Calu3 (cell line): ENCODE measurements at places on chromosomes 3 and 15.

DNA sequence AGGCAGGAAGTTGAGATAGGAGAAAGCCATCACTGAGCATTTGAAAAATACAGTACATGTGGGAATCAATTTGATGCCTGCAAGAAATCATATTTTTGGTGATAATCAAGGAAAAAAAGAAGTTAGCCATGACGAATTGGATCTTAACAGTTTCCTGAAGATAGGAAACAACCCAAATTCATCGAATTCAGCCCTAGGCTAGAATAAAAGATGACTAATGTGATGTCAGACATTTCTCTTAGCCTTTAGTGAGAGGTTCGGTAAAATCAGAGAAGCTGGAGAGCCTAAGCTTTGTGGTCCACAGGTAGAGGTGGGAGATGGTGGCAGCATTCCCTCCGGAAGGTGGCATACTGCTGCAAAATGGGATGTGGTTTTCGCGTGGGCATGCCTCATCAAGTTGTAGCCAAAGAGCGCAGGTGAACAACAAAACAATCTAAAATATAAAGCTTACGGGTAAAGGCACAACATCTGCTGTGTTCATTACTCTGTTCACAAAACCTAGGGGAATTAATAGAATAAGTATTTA is 144.1 kb upstream of the ALCAM start:
- H3K27me3 ChIP-seq, result no peaks in the 10 kb centered on the region
- no peak for DNase-seq
- H3K4me3 ChIP-seq, result no peak overlapping the region
- H3K36me3 ChIP-seq, result peaks cover 4% of the 10 kb centered on the region
- H3K4me1 ChIP-seq, result no peaks in the 10 kb centered on the region

DNA sequence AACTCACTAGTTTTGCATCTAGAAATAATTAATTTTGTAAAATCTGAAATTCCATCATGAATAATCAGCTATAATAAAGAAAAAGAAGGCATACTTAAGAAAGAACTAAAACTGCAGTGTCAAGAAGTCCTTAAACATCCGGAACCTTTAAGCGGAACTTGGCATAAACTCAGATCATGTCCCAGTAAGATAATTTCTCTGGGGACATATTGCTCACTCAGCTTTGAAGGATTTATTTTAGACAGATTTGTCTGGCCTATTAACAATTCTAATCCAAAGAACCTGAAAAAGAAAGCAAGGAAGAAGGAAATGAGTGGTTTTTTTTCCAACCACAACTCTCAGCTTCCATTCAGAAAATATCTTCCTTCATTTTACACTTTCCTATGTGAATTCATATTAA is 850.3 kb downstream of the ROBO1 start:
- no peak for DNase-seq
- H3K4me3 ChIP-seq, result no peak overlapping the region
- H3K27me3 ChIP-seq, result no peaks in the 10 kb centered on the region
- peaks cover 14% of the 10 kb centered on the region for H3K4me1 ChIP-seq

DNA sequence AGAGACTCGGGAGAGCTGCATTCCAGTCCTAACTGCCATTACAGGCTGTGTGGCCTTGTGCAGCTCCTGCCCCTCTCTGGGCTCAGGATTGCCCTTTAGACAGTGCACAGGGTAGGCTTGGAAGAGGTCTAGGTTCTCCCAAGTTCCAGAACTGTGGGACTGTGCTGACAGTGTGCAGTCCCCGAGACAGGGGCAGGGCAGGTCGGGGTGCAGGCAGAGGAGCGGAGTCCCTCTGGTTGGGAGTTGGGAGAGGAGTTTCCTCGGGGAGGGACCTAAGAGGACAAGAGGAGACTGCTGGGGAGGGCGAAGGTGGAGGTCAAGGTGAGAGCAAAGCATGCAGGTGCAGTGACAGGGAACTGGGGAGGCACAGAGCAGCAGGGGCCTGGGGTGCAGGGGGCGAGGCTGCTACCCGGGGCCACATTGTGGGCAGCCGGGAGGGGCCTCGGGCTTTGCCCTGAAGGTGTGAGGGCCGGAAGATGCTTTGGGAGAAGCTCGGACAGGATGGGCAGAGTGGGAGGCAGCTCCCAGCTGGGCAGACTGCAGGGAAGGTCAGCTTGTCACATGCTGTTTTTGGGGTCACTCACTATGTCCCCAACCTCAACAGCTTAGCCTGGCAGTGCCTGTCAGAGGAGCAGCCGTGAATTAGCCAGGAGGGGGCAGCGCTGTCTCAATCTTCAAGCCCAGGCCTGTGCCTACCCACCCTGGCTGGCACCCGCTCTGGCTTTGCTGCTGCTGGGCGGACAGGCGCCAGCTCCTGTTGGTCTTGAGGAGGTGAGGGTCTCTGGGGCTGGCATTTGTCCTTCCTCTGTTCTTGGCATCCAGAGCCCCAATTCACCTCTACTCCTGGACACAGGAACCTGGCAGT is 15.4 kb upstream of the CSPG4 start:
- peak overlapping the region; percentile 24 for H3K27ac ChIP-seq
- peak; percentile 84 for DNase-seq
- H3K36me3 ChIP-seq, result peaks cover 12% of the 10 kb centered on the region
- no peak overlapping the region for H3K4me3 ChIP-seq

DNA sequence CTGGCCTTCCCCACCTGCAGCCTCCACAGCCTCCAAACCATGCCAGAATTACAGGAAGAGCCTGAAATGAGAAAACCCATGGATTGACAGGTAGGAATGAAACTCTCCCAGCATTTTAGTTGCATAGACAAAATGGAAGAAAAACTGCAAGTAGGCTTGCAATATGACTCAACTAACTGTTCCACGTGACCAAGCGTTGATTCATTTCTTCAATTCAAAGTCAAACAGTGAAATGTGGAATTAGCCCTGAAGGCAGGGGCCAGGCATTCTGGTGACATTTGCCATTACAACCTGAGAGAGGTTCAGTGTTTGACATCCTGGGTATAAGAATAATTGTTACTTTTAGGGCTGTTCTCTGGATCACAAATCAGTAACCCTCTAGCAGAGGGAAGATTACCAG is 676.5 kb upstream of the CFAP20DC start:
- H3K27me3 ChIP-seq, result no peaks in the 10 kb centered on the region
- H3K4me3 ChIP-seq, result no peak overlapping the region
- H3K4me1 ChIP-seq, result no peaks in the 10 kb centered on the region
- H3K36me3 ChIP-seq, result no peaks in the 10 kb centered on the region
- DNase-seq, result no peak
- H3K27ac ChIP-seq, result no peak overlapping the region

GRCh38 chr3:47427866-47428265 is 47.0 kb downstream of the PTPN23 start:
- no peak for DNase-seq
- no peaks in the 10 kb centered on the region for H3K27me3 ChIP-seq

DNA sequence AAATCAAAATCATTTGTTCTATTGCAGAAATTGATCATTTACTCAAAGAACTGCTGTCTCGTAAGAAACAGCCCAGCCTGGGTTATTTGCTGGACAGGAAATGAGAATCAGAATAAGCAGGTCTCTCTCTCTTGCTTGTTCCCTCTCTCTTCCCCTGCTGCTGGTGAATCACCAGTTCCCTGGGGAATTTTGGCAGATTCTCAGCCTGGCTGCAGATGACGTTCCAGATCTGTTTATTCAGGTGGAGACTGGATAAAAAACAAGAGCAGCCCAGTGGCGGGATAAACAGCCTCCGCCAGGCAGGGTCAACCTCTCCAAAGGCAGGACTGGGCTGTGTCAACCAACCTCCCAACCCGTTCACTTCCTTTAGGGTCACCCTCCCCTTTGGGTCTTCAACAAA is 72.1 kb downstream of the LRIG1 start:
- no peaks in the 10 kb centered on the region for H3K4me1 ChIP-seq
- H3K36me3 ChIP-seq, result no peaks in the 10 kb centered on the region
- H3K4me3 ChIP-seq, result no peak overlapping the region
- H3K27me3 ChIP-seq, result no peaks in the 10 kb centered on the region
- no peak for DNase-seq

GRCh38 chr3:12817343-12817710 is 20.8 kb downstream of the CAND2 start:
- H3K27ac ChIP-seq, result no peak overlapping the region
- H3K36me3 ChIP-seq, result no peaks in the 10 kb centered on the region
- no peaks in the 10 kb centered on the region for H3K4me1 ChIP-seq

DNA sequence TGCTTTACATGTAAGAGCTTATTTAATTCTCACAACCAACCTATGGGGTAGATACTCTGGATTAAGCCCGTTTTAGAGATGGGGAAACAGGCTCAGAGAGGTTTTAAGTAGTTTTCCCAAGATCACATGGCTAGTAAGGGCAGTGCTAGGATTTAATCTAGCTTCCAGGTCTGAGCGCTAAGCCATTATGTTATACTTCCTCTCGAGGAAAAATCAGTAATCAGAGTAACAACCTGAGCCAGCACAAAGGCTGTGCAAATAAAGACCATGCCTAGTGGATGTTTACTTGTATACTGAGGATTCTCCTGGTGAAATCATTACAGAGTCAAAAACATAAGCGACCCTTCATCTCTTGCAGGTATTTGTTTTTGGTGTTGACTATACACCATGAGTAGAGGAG is 9.0 kb downstream of the FSTL1 start:
- H3K27me3 ChIP-seq, result no peaks in the 10 kb centered on the region
- H3K4me1 ChIP-seq, result peaks cover 1% of the 10 kb centered on the region
- no peak overlapping the region for H3K4me3 ChIP-seq
- H3K36me3 ChIP-seq, result no peaks in the 10 kb centered on the region

DNA sequence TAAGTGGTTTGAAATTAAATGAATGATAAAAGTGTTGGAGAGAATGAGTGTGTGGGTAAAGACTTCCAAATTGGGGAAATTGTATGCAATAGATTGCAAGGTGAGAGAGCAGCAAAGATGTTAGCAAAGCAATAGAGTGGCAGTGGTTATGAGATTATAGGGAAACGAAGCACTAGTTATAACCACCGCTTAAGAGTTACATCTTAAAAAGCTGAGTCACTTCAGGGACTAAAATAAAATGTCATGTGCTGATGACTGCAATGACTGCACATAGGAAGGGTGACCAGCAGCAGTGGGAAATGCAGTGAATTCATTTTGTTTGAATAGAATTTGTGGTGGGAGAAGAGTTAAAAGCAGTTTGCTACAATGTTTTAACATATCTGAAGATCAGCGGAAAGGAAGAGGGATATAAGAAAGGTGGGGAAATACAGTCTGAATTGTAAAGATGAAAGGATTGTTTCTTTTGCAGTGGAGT is 127.3 kb downstream of the RAP2B start:
- peaks cover under 1% of the 10 kb centered on the region for H3K36me3 ChIP-seq
- H3K27ac ChIP-seq, result peak overlapping the region; percentile 80
- no peak for DNase-seq
- no peaks in the 10 kb centered on the region for H3K27me3 ChIP-seq

DNA sequence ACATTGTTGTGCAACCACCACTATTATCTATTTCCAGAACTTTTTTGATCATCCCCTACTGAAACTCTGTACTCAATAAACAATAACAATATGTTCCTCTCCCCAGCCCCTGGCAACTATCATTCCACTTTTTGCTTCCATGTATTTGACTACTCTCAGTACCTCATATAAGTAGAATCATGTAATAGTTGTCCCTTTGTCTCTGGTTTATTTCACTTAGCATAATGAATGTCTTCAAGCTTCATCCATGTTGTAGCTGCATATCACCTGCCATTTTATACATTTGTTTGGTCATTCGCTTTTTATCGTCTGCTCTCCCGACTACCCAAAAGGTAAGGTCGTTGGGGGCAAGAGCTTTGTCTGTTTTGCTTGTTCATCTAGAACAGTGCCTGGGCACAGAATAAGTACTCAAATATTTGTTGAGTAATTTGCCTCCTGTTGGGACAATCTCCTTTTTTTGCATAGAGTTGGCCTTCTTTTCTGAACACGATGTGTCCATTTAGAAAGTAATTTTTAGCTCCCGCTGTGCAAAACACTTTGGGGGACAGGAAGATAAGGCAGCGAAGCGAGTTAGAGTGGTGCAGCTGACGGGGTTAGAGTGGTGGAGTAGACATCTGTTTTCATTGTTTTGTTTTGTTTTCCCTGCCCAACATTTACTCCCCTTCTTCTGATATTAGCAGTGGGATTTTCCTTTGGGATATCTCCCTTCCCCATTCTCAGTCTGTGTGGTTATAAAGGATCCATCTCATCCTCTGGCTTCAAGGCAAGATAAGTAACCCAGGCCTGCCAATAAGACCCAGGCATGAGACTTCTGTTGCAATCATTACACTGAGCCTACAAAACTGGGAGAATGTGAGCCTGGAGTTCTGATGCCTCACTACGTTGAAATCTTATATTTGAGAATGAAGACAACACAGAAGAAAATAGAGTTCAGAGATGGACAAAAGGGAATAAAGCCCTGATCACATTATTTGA is 83.4 kb upstream of the RNU6-1 start:
- no peaks in the 10 kb centered on the region for H3K36me3 ChIP-seq
- H3K27ac ChIP-seq, result no peak overlapping the region
- H3K27me3 ChIP-seq, result no peaks in the 10 kb centered on the region
- no peaks in the 10 kb centered on the region for H3K4me1 ChIP-seq
- H3K4me3 ChIP-seq, result no peak overlapping the region

- H3K36me3 ChIP-seq, result peaks cover 13% of the 10 kb centered on the region
- no peak overlapping the region for H3K4me3 ChIP-seq
- peaks cover 31% of the 10 kb centered on the region for H3K4me1 ChIP-seq
- DNase-seq, result no peak
Measured at GRCh38 chr3:155313300-155313699, 19.8 kb upstream of the STRIT1 start.

GRCh38 chr3:53865732-53866499 is 16.0 kb downstream of the ACTR8 start:
- H3K27me3 ChIP-seq, result no peaks in the 10 kb centered on the region
- no peaks in the 10 kb centered on the region for H3K4me1 ChIP-seq
- no peak overlapping the region for H3K4me3 ChIP-seq
- H3K36me3 ChIP-seq, result peaks cover 31% of the 10 kb centered on the region

GRCh38 chr3:119810018-119810435 is 28.1 kb downstream of the NR1I2 start:
- no peaks in the 10 kb centered on the region for H3K4me1 ChIP-seq
- DNase-seq, result no peak
- no peak overlapping the region for H3K4me3 ChIP-seq
- H3K27me3 ChIP-seq, result peaks cover 17% of the 10 kb centered on the region
- H3K27ac ChIP-seq, result no peak overlapping the region
- H3K36me3 ChIP-seq, result no peaks in the 10 kb centered on the region

DNA sequence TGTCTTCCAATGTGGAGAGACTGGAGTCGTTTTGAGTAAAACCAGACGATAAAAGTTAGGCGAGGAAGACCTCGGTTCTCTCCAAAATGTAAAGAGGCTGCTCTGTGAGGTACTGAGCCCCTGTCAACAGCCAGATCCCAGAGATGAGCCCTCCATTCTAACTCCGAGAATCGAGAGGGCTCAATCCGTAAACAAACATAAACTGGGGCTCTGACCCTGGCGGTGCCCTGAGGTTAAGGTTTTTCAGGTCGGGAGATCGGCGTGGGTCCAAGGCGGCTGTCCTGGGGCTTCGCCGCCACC is 417 bp downstream of the TBCCD1 start:
- peaks cover 36% of the 10 kb centered on the region for H3K4me1 ChIP-seq
- H3K27me3 ChIP-seq, result no peaks in the 10 kb centered on the region
- peaks cover 63% of the 10 kb centered on the region for H3K36me3 ChIP-seq
- peak overlapping the region; percentile 90 for H3K4me3 ChIP-seq
- no peak for DNase-seq

DNA sequence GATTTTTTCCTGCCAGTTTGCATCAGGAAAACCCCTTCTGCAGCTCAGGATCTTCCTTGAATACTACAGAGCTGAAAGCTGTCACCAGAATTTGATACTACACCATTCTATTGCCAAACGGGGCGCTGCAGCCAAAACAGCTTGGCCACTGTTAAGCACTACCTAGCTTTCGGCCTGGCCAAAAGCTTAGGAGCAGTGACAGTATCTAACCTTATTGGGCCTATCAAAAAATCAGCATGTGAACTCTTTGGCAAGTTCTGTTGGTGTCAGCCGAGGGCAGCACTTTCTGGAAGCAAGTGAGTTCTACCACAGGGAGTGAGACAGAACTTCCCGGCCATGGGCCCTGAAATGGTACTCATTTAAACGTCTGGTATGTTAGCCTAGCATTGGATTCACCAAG is 16.1 kb upstream of the GYG1 start:
- DNase-seq, result no peak
- H3K27me3 ChIP-seq, result no peaks in the 10 kb centered on the region
- no peak overlapping the region for H3K27ac ChIP-seq
